ENCODE measurements at places on chromosomes 4 and X. TPM values are rescaled to one million over a fixed set of nuclear protein-coding genes. Genes with fewer than 3 reads are reported as not detected.

The PPM1K gene
- 18.9 TPM for total RNA-seq

The CCDC160 gene
- 0.07 TPM for total RNA-seq

The EGF gene
- total RNA-seq = 1.0 TPM

The DUSP9 gene
- not detected for total RNA-seq

The GIMD1 gene
- total RNA-seq = not detected

The ALB gene
- not detected for total RNA-seq
